ENCODE measurements at places on chromosomes 1 and 21.

GRCh38 chr1:234543442-234544086 is 64.6 kb upstream of the TARBP1 start:
- DNase-seq = peak; percentile 74

GRCh38 chr1:33096363-33097005 is 15.5 kb downstream of the AZIN2 start:
- no peak for DNase-seq

- DNase-seq = no peak
Measured at GRCh38 chr1:219387211-219387610, 213.5 kb downstream of the LYPLAL1 start.

GRCh38 chr1:206005234-206005633 is 2.0 kb upstream of the RAB7B start:
- no peak for DNase-seq

GRCh38 chr1:113732802-113733201 is 26.5 kb downstream of the PHTF1 start:
- no peak for DNase-seq

GRCh38 chr1:224678168-224678567 is 62.1 kb downstream of the CNIH3 start:
- no peak for DNase-seq
